ENCODE measurements at places on chromosomes 7 and 10.

DNA sequence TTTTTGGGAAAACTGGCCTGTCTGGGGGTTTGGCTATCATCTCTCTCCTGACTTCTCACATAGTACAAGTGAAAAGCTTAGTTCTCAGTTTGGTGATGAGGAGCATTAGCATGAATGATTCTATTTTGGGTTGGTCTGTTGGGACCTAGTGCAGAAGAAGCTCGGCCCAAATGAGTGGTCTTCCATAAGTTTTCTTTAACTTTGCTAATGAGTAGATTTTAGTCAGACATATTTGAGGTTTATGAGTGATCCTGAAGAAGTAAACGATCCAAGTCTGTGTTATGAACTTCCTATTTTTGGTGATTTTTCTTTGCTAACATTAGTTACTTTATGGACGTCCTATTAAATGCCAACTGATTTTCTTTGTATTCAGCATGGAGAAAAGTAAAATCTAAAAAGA is 51.7 kb upstream of the CALD1 start:
- DNase-seq, result no peak

GRCh38 chr7:2734751-2735571 is 47.0 kb downstream of the AMZ1 start:
- no peak for DNase-seq

DNA sequence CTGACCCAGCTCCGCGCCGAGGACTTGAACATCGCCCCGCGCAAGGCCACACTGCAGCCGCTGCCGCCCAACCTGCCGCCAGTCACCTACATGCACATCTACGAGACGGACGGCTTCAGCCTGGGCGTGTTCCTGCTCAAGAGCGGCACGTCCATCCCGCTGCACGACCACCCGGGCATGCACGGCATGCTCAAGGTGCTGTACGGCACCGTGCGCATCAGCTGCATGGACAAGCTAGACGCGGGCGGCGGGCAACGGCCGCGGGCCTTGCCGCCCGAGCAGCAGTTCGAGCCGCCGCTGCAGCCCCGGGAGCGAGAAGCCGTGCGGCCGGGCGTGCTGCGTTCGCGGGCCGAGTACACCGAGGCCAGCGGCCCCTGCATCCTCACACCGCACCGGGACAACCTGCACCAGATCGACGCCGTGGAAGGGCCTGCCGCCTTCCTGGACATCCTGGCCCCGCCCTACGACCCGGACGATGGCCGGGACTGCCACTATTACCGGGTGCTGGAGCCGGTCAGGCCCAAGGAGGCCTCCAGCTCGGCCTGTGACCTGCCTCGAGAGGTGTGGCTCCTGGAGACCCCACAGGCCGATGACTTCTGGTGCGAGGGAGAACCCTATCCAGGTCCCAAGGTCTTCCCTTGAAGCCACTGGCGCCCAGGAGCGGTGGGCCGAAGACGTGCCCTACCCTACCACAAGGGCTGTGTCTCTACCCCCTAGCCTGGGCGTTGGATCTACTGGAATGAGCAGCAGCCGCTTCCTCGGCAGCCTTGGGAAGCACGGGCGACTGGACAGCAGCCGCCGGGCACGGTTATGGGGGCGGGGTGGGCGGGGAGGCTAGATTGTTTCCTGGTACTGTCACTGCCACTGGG is 945 bp downstream of the ADO start:
- no peak for DNase-seq

GRCh38 chr7:3482147-3482921 is 181.3 kb downstream of the SDK1 start:
- peak; percentile 3 for DNase-seq

GRCh38 chr10:30503700-30504266 is 69.8 kb downstream of the MAP3K8 start:
- DNase-seq, result no peak

- no peak for DNase-seq
Observed at GRCh38 chr10:119541459-119542356, 811 bp downstream of the RGS10 start.

Measured in AG04450 (cell line).